ENCODE measurements at places on chromosomes 5 and 9.

- DNase-seq: no peak
Observed at GRCh38 chr9:74610523-74611061, 113.5 kb downstream of the RORB start.

GRCh38 chr5:81156732-81157131 is 76.4 kb upstream of the CKMT2 start:
- DNase-seq: no peak

DNA sequence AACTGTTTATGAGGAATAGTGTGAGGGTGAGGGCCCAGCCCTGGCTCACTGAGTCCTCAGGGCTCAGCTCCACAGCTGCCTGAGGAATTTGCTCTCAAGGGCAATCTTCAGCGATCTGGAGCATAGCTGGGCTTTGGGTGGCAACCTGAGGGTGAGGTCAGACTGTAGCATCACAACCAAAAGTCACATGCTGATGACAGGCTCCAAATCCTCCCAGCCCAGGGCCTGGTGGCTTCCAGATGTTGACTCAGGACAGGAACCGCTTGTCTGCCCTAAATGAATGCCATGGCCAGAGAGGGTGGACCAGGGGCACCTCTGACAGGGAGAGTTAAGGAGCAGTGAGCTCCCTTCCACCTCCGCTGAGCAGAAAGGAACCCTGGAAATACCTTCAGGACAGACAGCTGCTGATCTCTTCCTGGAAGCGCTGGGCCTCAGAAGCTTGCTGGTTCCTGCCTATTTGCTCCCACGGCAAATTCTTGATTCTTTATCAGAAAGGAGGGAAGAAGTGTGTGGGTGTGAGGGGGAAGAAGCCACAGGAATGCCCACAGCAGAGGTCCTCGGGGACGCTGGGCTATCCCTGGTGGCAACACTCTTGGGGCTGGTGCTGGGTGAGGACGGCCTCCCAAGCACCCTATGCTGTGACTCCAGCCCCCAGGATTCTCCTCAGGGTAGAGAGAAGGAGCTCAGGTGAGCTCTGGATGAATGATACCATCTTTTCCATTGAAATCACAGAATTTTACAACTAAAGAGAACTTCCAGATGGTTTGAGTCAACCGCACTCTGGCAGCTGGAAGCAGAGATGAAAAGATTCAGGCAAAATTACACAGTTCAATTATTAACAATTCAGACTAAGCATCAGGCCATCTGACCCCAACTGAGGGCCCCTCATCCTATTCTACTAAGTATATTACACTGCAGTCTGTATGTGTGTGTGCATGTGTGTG is 13.8 kb upstream of the CTSL start:
- DNase-seq: no peak

DNA sequence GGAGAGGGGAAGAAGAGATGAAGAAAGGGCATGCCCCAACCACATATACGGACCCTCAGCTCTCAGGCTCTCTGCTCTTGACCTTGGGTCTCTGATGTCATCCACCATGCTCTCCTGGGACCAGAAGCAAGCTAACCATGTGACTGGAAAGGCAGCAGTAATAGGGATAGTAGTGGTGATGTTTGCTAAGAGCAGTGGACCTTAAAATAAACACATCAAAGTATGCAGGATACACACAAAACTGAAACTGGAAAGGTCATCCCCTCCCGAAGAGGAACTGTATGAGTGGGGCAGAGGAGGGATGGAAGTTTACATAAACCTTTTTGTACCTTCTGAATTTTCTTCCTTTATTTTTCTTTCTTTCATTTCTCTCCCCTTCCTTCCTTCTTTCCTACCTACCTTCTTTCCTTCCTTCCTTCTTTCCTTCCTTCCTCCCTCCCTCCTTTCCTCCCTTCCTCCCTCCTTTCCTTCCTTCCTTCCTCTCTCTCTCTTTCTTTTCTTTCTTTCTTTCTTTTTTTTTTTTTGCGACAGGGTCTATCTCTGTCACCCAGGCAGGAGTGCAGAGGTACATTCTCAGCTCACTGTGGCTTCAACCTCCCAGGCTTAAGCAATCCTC is 8.1 kb upstream of the PTPN3 start:
- no peak for DNase-seq

DNA sequence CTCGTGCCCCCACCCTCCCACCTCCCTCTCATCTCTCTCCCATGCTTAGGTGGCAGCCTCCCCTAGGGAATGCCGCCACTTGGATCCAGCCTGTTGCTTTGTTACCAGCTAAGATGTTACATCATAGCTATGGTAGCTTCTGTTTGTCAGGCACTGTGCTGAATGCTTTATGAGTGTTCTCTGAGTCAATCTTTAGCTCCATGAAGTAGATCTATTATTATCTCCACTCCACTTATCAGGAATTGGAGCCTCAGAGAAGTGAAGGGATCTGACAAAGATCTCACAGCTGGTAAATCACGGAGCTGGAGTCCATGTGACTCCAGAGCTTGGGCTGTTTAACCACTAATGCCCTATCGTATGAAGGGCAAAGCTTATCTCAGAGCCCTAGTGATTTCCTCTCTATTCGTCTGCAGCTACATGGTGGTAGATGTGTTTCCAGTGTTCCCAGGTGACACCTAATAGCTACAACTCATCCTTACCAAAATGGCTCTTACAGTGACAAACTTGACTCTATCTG is 54.1 kb downstream of the GARNL3 start:
- DNase-seq: no peak

All from muscle of arm (tissue), 14 donors.